ENCODE measurements at places on chromosomes 6 and 20.

DNA sequence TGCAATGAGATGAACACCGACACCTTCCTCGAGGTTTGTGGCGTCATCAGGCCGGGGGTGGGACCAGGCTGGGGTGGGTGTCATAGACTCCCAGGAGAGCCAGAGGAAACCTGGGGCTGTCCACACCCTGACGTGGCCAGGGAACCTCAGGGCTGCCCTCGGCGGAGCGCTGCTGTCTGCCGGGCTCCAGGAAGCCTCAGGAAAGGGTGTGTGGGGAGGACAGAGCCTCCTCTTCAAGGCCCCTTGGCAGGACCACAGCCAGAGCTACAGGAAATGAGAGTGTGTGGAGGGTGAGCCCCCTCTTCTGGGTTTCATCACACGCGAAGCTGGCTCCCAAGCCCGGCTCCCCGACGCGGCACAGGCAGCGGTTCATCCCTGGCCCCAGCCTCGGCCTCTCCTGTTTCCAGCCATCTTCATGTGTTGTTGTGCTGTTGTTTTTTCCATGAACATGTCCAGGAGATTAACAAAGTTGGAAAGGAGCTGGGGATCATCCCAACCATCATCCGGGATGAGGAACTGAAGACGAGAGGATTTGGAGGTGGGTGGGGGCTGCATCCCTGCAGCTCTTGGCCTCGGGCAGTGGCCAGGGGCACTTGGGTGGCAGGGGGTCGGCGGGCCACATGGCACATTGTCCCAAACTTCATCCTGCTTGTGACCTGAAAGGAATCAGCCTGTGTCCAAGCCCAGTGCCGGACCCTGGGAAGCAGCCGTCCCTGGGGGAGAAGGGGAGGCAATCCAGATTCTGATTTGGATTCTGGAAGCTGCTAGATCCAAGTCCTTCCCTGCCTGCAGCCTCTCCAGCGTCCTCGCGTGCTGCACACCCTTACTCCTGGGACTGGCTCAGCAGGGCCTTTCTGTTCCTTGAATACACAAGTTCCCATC is 6.4 kb downstream of the NPEPL1 start:
- no peak for DNase-seq

DNA sequence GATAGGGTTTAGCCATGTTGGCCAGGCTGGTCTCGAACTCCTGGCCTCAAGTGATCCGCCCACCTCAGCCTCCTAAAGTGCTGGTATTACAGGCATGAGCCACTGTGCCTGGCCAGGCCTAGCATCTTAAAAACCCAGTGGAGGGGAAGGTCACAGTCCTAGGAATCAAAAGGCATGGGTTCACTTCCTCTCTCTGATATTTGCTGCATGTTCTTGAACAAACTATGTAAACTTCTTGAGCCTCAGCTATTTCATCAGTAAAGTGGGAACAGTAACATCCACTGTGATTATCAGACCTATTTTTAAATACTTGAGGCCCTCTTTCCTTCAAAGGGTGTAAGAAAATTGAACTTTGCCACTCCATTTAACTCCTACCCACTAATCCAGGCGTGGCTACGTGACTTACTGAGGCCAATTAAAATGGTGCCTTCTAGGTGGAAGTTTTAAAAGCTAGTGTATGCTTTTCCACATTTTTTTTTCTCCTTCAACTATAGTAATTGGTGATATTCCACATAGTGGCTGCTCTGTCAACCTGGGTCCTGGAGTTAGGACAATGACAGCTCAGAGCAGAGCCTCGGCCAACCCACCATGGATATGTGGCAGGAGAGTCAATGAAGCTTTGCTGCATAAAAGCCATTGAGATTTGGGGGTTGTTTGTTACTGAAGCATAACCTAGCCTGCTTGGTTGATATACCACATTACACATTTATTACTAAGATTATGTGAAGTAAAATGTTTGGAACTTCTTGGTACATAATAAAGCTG is 32.2 kb upstream of the IER3 start:
- no peak for DNase-seq

DNA sequence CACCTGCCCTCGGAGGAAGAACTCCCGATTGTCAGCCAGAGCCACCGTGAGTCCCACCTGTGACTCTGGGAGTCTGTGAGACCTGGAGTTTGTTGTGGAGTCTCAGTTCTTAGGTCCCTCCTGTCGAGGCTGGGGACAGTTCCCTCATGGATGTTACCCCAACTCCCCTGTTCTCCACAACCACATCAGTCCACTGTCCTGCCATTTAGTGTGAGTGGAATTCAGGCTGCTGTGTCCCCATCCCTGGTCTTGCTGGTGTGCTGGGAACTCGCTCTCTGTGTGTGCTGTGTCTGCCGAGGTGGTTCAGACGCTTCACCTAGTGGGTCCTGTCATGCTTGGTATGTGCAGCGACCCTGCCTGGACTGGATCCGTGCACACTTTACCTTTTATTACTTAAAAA is 163.2 kb downstream of the DTNBP1 start:
- no peak for DNase-seq

DNA sequence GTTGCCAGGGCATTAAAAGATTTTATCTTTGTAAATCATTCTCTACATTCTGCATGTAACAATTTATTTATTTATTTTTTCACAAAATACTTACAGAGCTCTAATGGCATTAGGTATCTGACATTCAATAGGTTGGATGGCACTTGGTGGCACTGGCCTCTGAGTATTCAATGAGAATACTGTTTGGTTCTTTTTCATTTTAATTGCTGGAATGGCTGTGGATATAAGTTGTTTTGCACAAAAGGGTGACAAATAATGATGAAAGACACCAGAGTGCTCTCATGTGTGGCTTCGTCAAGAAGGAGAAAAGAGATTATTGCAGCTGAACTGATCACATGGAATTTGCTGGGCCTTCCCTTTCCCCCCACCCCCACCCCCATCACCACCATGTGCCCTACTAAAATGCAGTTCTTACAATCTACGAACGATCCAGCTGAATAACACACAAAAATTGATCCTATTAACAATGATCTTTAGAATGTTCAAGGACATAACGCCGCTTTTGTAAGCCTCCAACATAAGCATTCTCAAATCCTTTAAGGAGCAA is 195.2 kb upstream of the POU3F2 start:
- DNase-seq = no peak

DNA sequence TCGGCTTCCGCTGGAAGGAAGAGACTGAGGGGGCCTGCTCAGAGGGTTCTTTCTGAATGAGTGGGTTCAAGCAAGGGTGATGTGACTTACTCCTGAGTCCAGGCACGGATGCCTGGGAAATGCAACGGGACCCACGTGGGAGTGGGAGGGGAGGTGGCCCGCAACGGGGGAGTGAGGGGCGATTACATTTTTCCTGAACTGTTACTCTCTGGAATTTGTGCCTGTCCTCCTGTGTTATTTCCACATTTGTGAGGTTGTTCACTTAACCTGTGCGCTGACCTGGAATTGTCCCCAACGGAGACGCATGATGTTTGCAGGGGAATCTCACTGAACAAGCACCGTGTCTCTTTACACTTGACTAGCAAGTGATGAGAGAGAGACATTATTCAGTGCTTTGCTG is 209.4 kb downstream of the CDH4 start:
- no peak for DNase-seq

Measured in prostate gland (tissue), 2 donors.